ENCODE measurements at places on chromosomes 6 and 20.

DNA sequence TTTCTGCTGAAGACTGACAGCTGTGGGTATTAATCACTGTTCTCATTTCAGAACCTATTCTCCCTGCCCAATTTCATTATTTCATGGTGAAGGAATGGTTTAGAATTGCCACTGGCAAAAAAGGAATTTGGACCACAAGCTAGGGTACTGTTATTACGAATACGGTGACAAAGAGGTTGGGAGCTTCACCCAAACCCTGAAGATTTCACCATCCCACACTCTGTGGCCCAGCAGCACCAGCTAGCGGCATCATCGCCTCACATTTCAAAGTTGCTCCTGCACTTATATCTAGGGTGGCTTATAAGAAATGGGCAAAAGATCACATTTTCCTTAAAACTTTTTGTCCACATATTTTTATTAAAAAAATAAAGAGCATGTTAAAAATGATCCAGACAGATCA, 236.1 kb downstream of the SYNDIG1 start:
- DNase-seq, result no peak

DNA sequence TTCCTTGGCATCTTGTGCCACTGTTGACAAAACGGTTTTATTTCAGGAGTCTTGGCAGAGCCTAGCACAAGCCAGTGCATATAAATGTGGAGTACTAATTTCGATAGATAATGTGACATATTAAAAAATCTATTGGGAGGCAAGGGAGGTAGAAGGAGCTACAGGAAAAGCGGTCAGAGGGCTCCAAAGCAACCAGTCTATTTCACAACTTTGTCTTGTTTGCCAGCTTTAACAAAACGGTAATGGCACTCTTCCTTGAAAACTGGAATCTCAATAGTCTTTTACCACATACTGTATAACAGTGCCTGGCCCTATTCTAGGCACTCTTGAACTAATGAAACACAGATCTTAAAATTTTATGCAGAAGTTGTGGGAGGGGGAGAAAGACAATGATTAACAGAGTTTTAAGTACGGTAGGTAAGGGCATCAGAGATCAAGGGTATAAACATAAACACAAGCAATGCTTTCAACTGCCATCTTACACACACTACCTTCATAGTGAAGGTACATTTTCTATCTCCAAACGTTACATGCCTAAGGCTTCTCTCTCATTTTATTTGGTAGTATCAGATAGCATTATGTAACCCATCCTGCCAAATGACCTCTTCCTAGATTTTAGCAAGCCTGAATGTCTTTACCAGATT, 33.5 kb upstream of the SYNCRIP start:
- no peak for DNase-seq

GRCh38 chr6:157033428-157034140, 256.4 kb downstream of the ARID1B start:
- no peak for DNase-seq

DNA sequence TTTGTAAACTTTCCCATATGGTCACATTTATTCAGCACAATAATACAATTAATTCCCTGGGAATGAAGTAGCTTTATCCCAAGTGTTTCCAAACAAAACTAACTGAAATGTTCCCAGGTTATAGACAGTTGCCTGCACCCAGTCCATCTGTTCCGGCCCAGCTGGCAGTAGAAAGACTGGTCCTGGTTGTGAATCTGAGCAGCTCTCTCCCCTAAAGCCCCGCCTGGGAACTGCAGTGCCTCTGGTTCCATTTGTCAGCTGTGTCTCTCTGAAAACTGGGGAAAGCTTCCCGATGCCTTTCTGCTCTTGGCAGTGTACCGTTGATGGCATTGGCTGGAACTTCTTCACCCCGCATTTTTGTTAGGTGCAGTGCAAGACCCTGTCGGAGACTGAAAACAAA, 8.7 kb downstream of the MTHFD1L start:
- DNase-seq, result no peak

GRCh38 chr20:13703265-13703664, 64.5 kb upstream of the TASP1 start:
- no peak for DNase-seq

- DNase-seq, result no peak
These were observed 96.9 kb downstream of the JPH2 start for GRCh38 chr20:44089987-44090674.

- no peak for DNase-seq
These were observed 5.9 kb upstream of the MRS2 start for GRCh38 chr6:24396824-24397223.

GRCh38 chr6:17484201-17484849, 90.9 kb downstream of the CAP2 start:
- no peak for DNase-seq

- DNase-seq, result no peak
These were observed 84.5 kb downstream of the DNAH8 start for GRCh38 chr6:38799529-38800184.

GRCh38 chr20:42611889-42612837, 577.5 kb downstream of the PTPRT start:
- no peak for DNase-seq

DNA sequence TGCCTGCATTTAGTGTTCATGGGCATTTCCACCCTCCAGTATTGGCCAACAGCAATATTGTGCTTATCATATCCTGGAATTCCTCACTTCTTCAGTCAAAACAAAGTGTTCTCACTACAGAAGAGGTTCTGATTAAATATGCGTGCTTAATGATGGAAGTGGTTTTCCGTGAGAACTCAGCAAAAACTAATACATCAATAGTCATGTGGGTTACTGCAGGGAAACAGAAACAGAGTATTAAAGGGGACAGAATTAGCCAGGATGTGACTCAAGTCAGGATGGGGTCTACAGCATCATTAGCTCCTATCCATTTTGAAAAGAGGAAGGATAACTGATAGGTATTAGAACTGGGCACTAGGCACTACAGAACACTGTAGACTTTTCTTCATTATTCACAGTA, 384.6 kb downstream of the CDKAL1 start:
- no peak for DNase-seq
